ENCODE measurements at places on chromosomes 6 and 20.

- DNase-seq = no peak
Measured at GRCh38 chr20:34369265-34369664, 6.2 kb downstream of the ITCH start.

GRCh38 chr20:62010551-62011402 lies 54.9 kb downstream of the TAF4 start:
- DNase-seq = peak; percentile 4

DNA sequence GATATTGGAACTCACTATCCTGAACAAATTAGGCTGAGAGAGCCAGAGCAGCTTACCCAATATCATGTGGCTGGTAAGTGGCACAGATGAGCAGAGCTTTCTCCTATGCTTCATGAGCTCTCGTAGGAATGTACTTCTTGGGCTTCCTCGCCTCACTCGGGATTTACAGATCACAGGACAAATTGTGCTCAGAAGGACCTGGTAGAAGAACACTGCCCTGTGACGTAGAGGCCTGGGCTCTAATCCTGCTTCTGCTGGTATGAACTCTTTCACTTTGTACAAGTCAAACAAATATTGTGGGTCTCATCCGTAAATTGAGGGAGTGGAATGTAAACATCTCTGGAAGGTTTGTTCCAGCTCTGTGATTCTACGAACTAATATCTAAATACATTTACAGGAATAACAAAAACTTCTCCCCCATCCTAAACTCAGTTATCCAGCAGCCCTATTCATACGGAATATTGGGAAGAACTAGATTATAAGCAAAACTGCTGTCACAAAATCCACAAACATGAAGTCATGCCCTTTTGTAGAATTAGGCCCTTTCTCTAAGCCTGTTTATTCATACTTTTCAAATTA lies 187.6 kb downstream of the CLIC5 start:
- DNase-seq = no peak

DNA sequence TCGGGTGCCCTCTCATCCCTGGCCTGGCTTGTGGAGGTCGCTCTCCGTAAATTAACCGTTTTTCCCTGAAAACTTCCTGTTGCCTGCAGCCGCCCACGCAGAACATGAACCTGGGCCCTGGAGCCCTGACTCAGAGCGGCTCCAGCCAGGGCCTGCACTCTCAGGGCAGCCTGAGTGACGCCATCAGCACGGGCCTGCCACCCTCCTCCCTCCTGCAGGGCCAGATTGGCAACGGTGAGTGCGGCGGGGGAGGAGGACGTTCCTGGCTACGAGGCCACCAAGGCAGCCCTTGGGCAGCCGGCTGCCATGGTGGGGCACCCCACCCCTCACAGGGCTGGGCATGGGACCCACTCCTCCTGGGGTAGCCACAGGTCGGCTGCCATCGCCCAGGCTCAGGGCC lies 17.8 kb downstream of the SS18L1 start:
- DNase-seq = no peak

DNA sequence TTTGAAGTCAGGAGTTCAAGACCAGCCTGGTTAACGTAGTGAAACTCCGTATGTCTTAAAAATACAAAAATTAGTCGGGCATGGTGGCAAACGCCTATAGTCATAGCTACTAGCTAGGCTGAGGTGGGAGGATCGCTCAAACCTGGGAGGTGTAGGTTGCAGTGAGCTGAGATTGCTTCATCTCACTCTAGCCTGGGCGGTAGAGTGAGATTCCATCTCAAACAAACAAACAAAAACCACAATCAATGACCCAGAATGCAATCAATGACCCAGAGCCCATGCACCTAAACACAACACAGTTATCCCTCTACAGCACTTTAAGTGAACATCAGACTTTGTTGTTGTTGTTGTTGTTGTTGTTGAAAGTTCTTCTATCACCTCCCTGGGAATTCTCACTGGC lies 77.9 kb downstream of the MYB start:
- no peak for DNase-seq

DNA sequence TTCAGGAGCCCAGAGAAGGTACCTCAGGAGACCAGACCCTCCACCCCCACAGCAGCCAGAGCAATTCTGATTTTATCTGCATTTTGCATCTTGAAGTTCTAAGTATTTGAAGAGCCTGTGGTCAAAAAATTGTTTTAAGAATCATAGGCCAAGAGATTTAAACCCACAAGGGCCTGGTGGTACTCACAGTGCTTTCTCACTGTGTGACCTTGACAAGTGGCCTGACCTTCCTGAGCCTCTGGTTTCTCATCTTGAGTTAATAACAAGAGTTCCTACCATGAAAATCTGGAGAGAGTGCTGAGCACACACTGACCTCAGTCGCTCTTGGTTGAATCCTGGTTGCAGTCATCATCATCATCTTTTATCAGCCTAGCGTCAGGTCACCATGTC lies 45.4 kb upstream of the ID1 start:
- DNase-seq = no peak

- no peak for DNase-seq
Measured at GRCh38 chr6:3456395-3456897, 404 bp downstream of the SLC22A23 start.

DNA sequence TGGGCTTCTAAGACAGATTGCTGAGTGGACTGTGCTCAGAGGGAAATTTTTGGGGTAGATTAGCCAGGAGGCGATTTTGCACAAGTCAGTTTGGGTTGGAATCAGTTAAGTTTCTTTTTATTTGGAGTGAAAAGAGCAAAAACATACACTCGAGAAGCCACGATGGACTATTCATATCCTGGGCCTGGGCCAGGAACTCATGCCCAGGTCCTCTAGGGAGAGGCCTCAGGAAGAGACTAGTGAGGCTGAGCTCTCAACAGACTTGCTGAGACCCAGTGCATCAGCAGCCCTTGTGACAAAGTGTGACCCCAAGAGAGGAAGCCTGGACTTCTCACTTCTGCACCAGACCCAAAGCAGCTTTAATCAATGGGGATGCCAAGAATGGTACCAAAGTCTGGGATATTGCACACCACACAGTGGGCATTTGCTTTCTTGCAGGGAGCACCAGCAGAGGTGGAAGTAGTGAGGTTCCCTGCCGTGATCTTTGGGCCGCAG lies 61.6 kb upstream of the MAFB start:
- DNase-seq = no peak

GRCh38 chr6:35510916-35511561 lies 1.7 kb downstream of the TULP1 start:
- no peak for DNase-seq

DNA sequence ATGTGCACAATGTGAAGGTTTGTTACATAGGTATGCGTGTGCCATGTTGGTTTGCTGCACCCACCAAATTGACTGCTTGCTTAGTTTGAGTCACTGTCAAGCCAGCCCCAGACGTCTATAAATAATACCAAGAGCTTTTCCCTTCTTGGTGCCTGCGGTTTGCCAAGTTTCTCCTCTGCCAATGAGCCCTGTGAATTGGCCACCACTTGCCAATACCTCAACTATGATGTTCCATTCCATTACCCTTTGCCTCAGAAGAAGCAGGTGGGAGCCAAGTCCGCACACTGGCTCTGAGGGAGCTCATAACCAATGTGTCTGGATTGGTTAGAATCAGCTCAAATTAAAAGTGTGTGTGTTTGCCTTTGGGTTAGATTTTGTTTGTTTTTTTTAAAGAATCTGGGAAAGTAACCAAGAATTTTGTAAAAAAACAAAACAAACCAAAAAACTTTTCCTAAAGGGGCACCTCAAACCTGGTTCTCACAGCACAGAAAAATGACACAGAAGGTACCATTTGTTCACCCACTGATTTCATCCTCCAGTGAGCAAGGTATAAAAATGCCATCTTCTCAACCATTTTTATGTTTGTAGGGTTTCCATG lies 244.7 kb upstream of the PRND start:
- DNase-seq = no peak

DNA sequence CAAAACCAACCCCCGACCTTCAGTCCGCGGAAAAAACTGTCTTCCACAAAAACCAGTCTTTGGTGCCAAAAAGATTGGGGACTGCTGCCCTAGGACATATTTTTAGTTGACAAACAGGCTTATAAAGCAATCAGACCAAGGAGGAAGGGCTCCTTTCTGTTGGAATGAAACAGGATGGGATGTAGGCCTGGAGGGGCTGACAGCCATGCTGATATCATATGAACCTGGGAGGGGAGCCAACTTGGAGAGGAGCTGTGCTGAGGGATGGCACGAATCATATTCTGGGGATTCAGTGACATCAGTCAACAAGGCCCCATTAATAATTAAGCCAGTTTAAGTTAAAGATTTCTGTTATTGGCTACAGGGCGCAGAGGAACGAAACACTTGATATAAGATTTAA lies 225.4 kb upstream of the TSHZ2 start:
- no peak for DNase-seq

- DNase-seq = no peak
Measured at GRCh38 chr20:59214073-59214472, 50.5 kb downstream of the ZNF831 start.

- no peak for DNase-seq
Measured at GRCh38 chr20:12984863-12985262, 23.9 kb upstream of the SPTLC3 start.
